ENCODE measurements at places on chromosomes 5 and 9.
A peak's percentile ranks its signal among the peaks of the same experiment; 100 is the strongest.

DNA sequence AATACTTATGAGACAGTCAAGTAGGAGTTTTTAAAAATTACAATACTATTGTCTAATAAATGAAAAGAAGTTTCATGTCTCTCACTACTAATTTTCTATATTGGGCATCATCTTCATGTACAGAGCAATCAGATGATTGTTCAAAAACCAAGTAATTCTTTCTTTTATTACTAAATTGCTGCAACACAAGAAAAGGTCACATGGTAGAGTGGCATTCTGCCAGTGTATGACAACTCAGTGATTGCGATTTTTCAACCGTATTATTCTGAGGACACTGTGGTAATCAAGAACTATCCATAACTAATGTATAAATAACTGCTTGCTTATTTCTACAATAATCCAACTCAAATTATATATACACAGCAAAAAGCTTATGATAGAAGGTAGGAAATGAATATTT is 96.7 kb upstream of the GRHPR start:
- no peak for DNase-seq

DNA sequence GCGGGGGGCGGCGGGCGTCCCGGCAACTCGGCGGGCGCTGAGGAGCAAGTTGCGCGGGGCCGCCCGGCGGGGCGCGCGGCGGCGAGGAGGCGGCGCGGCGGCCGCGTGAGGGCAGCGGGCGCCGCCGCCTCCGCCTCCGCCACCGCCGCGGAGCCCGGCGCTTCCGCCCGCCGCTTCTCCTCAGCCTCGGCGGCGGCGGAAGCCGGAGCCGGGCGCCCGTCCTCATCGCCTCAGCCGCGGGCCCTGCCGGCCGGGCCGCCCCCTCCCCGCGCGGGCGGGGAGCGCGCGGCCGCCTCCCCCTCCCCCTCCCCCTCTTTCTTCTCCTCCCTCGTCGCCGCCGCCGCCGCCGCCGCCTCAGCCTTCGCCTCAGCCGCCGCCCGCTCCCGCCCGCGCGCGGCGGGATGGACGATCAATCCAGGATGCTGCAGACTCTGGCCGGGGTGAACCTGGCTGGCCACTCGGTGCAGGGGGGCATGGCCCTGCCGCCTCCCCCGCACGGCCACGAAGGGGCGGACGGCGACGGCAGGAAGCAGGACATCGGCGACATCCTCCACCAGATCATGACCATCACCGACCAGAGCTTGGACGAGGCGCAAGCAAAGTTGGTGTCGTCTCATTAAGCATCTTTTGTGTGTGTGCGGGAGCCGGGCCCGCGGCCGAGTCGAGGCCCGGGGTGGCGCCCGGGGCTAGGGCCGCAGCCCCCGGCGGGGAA is at the start of gene PBX3:
Gene PBX3, plus strand, starts transcription at position 321 of the 712 bp plus-strand sequence.
- no peak for DNase-seq

DNA sequence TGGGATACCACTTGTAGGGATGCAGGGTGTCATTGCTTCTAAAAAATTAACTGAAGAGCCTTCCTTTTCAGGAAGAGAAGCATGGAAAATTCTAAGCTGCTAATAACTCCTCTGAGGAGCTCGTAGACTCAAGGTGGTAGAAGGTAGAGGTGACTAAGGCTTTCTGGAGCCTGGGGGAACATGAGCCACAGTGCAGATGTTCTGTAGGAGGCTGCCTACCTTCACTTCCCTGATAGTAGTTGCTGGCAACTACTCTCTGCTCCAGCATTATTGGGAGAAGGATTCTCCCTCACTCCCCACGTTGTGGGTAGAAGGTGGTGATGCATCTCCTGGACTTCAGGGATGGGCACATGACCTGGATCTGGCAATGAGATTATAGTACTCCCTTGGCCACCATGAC is 86.7 kb upstream of the STARD4 start:
- no peak for DNase-seq

GRCh38 chr9:74729136-74729695 is 158.5 kb downstream of the TRPM6 start:
- DNase-seq = no peak

GRCh38 chr5:14251733-14252132 is 108.6 kb downstream of the TRIO start:
- no peak for DNase-seq

GRCh38 chr5:116242343-116242742 is 157.5 kb downstream of the COMMD10 start:
- no peak for DNase-seq

GRCh38 chr9:8262625-8263622 is 463.3 kb upstream of the DMAC1 start:
- no peak for DNase-seq

- DNase-seq = no peak
Measured at GRCh38 chr5:124027441-124027840, 515.5 kb downstream of the CSNK1G3 start.

DNA sequence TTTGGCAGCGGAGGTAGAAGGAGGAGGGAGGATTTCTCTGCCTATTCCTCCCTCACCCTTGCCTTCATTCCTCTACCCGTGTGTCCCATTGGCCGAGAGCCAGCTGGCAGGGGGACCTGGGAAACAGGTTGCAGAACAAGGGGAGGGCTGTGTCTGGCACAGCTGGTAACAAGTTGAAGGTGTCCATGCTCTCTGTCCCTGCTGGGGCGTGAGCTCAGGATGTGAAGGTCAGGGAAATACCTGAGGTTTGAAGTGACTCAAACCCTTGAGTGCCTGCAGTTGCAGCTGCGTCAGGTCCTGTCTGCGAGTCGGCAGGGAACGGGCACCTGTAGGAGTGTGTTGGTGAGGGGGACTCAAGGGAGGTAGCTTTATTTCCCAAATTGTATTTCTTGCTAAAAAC is 16.2 kb downstream of the MIGA2 start:
- no peak for DNase-seq

GRCh38 chr9:69193685-69194032 is 19.6 kb downstream of the TJP2 start:
- no peak for DNase-seq

GRCh38 chr9:129836311-129837007 is 1.2 kb downstream of the USP20 start:
- no peak for DNase-seq

GRCh38 chr5:6347673-6348072 is 30.7 kb downstream of the MED10 start:
- no peak for DNase-seq

DNA sequence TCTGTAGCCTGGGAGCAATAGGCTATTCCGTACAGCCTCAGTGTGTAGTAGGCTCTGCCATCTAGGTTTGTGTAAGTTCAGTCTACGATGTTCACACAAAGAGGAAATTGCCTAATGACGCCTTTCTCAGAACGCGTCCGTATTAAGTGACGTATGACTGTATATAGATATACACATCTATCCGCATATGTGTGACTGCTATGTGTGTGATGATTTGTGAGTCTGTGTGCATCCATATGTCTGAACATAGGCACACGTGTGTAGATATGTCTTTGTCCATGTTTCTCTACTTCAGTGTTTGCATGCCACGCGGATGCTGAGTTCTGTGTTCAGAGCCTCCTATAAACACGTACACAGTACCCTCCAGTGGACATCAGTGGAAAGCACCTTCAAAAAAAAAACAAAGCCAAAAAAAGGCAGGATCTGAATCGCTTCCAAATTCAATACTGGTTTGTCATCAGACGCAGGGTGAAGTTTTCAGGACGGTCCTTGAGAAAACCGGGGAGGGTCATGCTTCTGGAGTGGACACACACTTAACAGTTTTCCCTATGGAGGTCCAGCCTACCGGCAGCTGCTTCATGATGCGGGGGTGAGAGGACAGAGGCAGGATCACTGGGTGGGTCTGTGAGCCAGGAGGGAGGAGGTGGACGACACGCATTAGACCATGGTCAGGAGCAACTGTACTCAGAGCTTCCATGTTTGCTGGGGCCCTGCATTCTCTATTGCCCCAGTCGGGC is 29.5 kb upstream of the ALDH1B1 start:
- DNase-seq = peak; percentile 60

- no peak for DNase-seq
Measured at GRCh38 chr9:75599126-75599525, 291.3 kb upstream of the PCSK5 start.

GRCh38 chr9:136310273-136311030 is 6.6 kb upstream of the CCDC187 start:
- no peak for DNase-seq

GRCh38 chr5:107618242-107618641 is 52.5 kb downstream of the EFNA5 start:
- DNase-seq = no peak

DNA sequence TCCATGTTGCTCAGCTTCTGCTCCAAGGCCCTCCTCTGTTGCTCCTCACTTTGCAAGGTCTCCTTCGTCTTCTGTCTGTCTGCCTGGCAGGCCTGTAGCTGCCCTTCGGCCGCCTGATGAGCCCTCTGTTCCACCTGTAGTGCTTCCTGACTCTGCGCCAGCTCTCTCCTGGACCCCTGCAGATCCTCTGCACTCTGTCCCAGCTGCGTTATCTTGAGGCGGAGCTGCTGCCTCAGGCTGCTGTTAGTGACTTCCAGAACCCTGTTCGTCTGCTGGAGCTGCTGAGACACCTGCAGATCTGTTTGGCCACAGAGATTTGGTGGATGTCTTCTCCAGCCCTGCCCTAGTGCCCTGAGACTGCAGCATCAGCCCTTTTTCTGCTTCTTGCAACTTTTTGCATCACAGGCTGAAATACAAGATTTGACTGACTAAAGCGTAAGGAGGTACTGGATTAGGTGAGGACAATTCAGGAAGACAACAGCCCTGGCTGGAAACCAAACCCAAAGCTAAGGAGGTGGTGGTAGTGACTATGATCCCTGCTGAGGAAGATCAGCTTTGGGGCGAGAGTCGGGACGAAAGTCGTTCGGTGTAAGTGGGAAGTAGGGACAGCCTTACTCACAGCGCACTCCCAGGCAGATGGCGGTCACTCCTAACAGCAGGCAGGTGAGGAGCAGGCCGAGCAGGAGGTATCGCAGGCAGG is 2.1 kb downstream of the CD72 start:
- DNase-seq = no peak

- no peak for DNase-seq
Measured at GRCh38 chr5:149546974-149547373, 4.3 kb downstream of the CSNK1A1 start.

DNA sequence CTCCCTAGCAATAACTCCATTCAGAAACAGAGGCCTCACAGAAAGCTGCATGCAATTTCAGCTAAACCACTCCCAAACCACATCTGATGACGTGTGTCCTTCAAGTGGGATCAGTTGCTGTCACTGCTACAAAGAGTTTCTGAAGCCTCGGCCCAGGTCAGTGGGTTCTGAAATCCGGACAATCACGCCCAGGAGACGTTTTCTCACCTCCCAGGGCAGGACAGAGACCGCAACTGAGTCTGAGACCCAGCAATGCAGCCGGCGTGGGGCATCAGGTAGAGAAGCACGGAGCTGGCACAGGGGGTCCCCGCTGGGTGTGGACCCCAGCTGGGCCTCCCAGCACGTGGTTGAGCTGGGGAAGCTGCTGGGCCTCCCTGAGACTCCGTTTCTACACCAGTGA is 2.6 kb upstream of the UBE2QL1 start:
- DNase-seq = no peak

- DNase-seq = no peak
Measured at GRCh38 chr5:34914671-34915138, 599 bp downstream of the RAD1 start.

DNA sequence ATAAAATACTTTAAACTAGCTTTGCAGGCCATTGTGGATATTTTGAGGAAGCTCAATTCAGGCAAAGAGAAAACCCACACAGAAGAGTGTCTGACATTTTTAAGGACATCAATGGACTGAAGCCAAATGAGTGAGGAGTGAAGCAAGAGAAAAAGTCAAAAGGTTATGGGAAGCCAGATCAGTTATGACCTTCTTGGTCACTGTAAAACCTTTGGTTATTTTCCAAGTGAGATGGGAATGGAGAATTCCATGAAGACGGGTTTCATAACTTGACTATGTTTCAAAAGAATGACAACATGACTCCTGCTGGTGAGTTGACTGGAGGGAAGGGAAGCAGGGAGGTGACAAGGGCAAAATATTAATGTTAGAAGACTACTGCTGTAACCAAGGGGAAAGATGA is 585.2 kb downstream of the EFNA5 start:
- DNase-seq = no peak

DNA sequence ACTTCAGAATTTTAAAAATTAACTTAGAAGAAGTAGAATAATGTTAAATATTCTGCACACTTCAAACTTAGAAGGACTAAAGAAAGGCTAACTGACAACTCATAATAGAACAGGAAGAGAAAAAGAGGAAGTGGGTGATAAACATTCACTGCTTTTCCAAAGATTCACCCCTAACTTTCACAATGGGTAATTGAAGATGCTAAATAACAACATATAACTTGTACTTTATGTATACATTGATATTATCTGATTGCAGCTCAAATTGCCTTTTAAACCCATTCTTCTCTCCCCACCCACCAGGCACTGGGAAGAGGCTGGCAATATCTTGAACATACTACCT is 376.6 kb downstream of the EFNA5 start:
- DNase-seq = peak; percentile 10

- DNase-seq = no peak
Measured at GRCh38 chr9:136056546-136057235, 38.4 kb downstream of the NACC2 start.

GRCh38 chr5:52560366-52560765 is 227.3 kb upstream of the ITGA1 start:
- peak; percentile 37 for DNase-seq

Measured in globus pallidus (tissue), 1 donor.